Left cardiac atrium (tissue), 4 donors: ENCODE measurements at places on chromosomes 1 and 21.

GRCh38 chr1:64459743-64460142, 10.2 kb upstream of the CACHD1 start:
- DNase-seq = no peak

- DNase-seq = no peak
These were observed 44.1 kb downstream of the POFUT2 start for GRCh38 chr21:45243603-45244002.

- no peak for DNase-seq
These were observed 157.6 kb upstream of the LMO4 start for GRCh38 chr1:87170931-87171598.

- DNase-seq = peak; percentile 62
These were observed 164.8 kb downstream of the PPIAL4G start for GRCh38 chr1:148318123-148318903.

GRCh38 chr21:37074197-37074510, 1.1 kb downstream of the TTC3 start:
- DNase-seq = no peak

DNA sequence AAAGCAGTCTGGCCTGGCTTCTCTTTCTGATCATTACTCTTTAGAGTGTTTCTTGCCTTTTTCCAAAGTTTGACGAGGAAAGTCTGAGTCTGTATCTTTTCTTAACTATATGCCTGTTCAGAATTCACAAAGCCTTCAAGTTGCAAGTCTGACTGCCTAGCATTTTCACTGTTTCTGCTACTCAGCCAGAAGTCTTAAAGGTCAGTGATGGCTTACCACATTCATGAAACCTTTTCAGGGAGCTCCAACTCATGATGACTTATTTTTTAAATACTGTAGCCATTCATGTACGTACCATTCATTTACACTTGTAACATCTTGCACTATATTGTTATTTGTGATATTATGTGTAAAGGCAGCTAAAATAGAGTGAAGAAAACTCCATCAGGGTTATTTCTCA, 58.2 kb downstream of the TNFSF4 start:
- no peak for DNase-seq

DNA sequence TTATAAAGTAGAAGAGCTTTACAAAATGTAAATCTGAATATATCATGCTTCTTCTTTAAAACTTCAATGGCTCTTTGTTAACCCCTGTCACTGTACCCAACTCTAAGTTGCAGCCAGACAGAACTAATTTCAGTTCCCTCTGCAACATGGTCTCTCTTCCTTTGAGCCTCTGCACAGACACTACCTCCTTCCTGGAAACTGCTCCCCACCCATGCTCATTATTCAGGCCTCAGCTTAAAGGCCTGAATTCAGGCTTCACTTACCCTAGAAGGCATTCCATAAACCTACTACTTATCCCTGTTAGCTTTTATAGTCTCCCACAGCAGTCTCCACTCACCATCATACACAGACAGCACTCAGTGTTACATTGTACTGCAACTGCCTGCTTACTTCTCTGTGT, 2.6 kb upstream of the EEIG2 start:
- DNase-seq = no peak

- DNase-seq = no peak
These were observed 492.0 kb upstream of the USP24 start for GRCh38 chr1:55707196-55707595.

DNA sequence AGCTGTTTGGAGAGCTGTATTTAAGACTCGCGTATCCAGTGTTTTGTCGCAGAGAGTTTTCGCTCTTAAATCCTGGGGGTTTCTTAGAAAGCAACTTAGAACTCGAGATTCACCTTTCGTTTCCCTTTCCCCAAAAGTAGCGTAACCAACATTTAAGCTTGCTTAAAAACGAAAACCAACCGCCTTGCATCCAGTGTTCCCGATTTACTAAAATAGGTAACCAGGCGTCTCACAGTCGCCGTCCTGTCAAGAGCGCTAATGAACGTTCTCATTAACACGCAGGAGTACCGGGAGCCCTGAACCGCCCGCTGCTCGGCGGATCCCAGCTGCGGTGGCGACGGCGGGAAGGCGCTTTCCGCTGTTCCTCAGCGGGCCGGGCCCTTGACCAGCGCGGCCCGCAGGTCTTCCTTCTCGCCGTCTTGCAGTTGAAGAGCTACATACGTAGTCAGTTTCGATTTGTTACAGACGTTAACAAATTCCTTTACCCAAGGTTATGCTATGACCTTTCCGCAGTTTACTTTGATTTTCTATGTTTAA, 1.9 kb downstream of the OLIG1 start:
- no peak for DNase-seq

DNA sequence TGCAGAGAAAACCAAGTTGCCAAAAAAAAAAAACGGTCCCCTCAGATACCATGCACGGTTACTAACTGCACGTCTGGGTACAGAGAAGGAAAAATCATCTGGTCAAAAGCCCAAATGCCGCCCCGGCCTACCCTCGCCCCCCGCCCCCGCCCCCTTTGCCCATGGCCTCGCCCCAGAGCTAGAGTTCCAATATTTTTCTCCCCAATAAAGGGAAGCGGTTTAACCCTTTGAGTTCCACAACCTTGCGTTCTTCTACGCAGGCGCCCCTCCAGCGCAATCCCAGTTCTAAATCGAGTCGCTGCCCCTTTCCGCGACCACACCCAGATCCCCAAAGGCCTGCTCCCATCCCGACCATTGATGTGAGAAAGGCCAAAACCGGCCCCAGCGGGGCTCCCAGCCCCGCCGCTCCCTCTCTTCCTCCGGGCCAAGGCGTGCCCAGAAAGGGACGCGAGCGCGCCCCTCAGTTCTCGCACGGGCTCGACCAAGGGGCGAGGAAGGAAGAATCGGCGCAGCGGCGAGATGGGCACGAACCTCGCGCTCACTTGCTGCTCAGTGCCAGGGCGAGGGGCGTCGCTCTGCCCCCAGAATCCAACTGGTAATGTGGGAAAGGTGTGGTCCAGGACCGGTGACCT, 797 bp downstream of the WDR47 start:
- peak; percentile 34 for DNase-seq

DNA sequence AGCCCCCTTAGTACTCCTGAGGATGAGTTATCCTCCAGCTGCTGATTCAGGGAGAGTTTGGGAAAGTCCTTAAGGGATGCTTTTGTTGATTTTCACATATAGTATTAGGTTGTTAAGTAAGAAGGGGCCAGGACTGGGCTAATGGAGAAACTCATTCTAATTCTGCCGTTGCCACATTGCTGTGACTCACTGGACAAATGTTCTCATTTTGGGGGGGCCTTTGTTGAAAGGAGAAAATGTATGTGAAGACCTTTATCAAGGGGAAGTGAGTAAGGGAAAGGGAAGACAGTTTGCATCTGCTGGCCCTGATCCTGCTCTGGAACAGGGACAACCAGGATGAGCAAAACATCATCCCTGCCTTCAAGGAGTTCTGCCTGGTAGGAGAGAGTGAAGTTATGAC, 123.2 kb upstream of the FGGY start:
- DNase-seq = no peak

DNA sequence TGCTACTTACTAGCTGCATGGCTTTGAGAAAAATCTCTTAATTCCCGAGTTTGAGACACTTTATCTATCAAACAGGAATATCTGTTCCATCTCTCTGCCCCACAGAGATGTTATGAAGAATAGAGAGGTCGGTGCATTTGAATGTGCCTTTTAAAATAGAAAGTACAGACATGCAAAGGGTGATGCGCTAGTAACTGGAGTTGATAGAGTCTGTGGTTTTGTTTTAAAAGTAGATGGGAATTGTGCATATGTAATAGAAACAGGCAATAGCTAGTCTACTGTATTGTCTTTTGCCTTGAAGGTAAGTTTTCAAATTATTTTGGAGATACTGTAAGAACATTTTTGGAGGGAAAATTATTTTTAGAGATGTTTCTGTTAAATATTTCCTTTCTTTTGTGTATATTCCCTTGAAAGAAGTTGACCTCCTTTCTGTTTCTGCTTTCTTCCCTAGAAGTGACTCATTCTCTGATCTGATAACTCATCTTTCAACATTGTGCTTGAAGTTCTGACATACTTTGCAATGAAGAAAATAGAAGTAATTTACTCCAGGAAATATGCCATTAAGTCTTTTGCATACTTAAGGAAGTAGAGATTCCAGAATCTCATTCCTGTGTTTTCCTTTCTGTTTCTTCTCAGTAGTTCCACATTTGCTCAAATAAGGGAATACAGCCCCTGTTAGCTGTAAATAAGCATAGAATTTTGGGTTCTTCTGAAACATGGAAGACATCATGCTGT, 151.6 kb downstream of the SDCCAG8 start:
- DNase-seq = no peak

DNA sequence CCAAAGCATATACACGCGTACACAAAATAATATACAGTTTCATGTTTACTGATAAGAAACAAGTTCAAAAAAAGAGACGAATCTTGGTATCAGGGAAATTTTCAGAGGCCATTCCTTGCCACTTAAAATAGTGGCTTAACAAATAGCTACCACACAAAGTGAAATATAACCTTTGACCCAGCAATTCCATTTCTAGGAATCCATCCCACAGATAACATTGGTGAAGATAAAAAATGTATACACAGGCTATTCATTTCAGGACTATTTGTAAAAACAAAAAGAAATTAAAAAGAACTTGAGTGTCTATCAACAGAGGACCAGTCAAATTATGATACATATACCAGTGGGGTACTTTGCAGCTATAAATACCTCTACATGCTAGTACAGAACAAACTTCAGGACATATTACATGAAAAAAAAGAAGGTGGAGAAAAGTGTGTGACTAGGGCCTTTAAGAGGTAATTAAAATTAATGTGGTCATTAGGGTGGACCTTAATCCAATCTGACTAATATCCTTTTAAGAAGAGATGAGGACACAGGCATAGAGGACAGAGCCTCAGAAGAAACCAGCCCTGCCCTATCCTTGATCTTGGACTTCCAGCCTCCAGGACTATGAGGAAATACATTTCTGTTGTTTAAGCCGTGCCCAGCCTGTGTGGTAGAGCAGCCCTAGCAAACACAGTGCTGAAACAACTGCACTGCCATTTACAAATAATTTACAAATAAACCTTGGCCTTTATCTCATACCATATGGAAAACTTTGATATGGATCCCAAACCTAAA, 7.8 kb downstream of the UBE2G2 start:
- DNase-seq = no peak

DNA sequence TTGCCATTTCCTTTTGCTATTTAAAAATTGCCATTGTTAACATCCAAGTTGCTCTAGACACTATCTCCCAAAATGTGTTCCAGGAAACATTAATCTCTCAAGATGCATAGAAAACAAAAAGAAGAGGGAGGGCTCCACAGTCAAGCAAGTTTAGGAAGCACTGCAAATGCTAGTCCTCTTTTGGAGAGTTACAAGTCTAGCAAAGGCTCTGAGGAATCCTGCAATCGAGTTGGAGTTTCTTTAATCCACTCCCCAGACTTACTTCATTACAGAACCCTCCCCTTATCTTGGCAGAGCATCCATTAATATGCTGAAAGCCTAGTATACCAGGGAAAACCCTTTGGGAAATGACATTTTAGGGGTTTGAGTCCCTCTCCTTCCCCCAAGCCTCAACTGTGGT, 147.9 kb downstream of the SYF2 start:
- DNase-seq = no peak

- no peak for DNase-seq
These were observed 102.0 kb downstream of the DIRAS3 start for GRCh38 chr1:67948151-67949080.

GRCh38 chr1:89254658-89255287, 17.9 kb downstream of the GBP5 start:
- DNase-seq = no peak

- no peak for DNase-seq
These were observed 21.1 kb downstream of the HUNK start for GRCh38 chr21:31893851-31894415.

DNA sequence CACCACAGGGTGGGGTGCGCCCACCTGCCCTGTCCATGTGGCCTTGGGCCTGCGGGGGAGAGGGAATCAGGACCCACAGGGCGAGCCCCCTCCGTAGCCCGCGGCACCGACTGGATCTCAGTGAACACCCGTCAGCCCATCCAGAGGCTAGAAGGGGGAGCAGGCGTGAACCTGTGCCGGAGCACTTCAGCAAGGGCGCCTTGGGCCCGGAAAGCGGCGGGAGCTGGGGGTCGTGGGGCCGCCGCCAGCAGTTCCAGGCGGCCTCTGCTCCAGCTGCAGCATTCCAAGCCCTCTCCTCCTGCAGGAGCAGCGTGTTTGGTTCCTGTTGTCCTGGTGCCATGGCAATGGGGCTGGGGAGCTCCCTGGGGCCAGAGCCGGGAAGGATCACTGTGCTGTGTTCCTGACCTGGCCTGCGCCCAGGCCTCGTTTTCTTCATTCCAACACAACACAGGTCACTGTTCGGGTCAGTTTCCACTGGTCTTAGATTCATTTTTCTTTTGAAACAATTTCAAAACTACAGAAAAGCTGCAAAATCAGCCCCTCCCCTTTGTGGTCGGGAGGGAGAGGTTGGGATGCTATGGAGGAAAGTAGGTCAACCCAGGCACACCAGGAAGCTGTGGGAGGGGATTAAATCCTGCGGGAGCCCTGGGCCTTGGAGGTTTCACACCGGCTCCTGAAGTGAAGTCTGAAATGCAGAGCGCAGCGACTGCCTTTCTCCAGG, 18.8 kb downstream of the SLX9 start:
- peak; percentile 87 for DNase-seq

GRCh38 chr1:115179397-115180079, 90.2 kb upstream of the TSPAN2 start:
- DNase-seq = peak; percentile 57

GRCh38 chr21:40616377-40616704, 230.6 kb downstream of the DSCAM start:
- no peak for DNase-seq

DNA sequence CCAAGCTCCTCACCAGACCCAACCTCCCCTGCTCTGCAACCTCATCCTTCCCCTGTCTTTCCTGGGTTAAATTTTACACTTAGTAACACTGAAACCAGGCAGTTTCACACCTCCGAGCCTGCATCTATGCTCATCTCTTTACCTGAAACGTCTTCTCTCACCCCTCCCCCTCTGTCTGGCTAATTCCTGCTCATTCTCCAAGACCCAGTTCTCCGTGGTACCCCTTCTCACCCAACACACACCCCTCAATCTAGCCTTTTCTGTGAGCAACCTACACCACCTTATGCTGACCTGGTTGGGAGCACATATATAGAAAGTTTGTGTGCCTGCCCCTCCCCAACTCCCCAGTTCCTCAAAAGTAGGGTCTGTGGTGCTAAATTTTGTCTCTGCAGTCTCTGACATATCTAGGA, 3.7 kb upstream of the KIAA1614 start:
- DNase-seq = no peak
